ENCODE measurements at places on chromosomes 12 and 14. TPM values are rescaled to one million over a fixed set of nuclear protein-coding genes. Genes with fewer than 3 reads are reported as not detected.

- DNase-seq: no peak
Observed at GRCh38 chr14:55889124-55889523, 229.1 kb upstream of the PELI2 start.

DNA sequence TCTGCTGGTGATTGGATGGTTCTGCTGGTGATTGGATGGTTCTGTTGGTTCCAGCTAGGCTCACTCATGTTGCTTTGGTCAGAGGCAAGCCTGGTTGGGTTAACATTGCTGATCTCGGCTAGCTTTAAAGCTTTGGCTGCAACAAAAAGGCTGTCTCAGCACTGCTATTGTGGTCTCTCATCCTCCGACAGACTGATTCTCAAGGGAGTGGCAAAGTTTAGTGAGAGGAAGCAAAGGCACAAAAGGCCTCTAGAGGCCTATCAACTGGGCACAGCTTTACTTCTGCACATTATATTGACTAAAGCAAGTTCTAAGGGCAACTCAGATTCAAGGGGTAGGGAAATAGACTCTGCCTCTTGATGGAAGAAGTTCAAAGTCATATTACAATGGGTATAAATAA lies 84.7 kb upstream of the LGR5 start:
- no peak for DNase-seq

DNA sequence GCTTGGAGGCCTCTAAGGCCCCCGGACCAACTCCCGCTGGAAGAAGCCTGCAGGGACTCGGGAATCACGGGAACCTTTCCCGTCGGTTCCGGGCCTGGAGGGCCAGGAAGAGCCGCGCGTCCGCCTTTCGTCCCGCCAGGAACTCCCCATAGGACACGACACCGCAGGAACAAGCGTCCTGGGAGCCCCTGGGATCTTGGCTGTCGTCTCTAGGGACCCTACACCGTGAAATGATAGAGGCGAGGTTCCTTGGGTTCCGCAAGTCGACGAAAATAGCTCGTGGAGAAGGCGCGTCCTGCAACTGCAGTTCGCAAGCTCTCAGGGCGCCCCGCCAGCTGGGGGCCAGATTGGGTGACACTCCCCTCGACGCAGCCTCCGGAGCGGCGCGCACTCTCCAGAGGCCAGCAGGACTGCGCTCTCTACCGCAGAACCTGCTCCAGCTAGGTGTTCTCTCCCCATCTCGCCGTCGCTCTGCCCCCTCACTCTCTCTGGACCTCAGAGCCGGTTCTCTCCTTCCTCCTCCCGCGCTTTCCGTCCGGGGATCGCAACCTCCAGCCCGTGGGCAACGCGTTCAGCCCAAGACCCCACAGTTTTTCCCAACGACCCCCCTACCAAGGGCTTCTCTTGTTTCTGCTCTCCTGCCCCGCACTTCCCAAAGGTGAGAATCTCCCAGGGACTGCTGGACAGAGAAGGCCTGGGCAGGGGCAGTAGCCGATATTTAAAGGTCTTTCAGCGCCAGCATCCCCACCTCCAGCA lies 776 bp downstream of the BMP4 start:
- DNase-seq: no peak

DNA sequence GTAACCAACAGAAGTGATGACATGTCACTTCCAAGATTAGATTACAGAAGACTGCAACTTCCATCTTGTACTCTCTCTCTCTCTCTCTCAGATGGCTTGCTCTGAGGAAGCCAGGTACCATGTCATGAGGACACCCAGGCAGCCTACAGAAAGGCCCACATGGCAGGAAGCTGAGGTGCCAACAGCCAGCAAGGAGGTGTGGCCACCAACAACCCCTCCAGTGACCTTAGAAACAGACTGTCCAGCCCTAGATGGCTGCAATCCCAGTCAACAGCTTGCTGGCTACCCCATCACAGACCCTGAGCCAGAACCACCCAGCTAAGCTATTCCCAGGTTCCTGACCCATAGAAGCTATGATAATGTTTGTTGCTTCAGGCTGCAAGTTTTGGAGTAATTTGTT lies 178.4 kb downstream of the ITPR2 start:
- DNase-seq: no peak

DNA sequence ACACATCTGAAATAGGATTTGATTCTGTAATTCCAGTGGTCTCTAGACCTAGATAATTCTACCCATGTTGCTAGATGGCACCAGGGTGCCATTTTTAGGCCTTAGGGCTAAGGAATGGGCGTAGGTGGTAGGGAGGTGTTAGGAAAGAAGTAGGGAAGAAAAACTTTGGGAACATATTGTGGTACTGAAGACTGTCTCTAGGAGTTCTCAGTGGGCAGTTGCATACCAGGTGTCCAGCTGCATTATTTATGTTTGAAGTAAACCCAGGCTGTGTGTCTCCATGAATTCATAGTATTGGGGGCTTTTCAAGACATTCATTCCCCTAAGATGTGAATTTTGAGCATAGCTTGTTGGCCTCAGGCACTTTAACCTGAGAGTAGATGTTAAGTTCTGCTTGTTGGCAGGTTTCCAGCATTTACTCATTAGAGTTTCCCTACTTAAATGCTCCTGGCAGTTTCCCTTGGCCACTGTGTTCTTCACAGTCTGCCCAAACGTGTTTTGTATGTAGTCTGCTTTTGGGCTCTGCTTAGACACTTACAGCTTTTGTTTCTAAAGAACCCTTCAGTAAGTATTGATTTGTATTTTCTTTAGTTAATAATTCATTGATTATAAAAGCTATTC lies 31.5 kb upstream of the CCT2 start:
- DNase-seq: peak; percentile 40

The CAMKK2 gene
- 3.2 TPM for total RNA-seq

The RFX4 gene
- total RNA-seq: not detected

The TSPAN19 gene
- not detected for total RNA-seq
